ENCODE measurements at places on chromosomes 2 and 18.

DNA sequence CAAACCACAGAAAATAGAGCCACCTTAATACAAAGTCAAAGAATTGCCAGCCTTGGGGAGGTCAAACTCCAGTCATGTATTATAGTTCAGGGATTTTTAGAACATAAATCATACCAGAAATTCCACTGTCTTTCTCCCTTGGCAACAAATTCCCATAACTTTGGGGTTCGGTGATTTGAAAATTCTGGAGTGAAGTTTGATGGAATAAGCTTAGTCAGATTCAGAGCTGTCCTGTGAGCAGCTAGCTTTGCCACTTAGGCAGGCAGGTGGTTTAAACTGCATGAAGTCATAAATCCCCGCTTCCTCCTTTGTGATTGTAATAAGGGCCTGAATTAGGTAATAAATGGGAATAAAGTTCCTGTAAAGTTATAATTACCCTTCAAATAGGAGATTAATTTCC is 457.0 kb upstream of the HNMT start:
- DNase-seq = peak; percentile 2

GRCh38 chr2:110772383-110772755 is 40.0 kb downstream of the ACOXL start:
- DNase-seq = no peak

DNA sequence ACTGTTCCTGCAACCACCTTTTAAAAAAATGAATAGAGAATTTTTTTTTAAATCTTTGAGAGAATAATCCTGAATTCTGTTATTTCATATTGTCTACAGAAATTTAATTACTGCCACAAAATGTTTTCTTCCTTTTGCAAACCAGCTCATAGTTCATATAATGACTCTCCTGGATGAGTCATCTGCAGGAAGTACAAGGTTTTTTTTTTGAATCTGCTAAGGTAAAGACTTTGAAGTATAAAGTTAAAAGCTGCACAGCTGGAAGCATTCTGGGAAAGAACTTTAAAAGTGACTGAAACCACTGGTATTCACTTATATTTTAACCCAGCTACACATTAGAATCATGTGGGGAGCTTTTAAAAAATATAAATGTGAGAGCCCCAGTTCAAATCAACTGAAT is 25.4 kb downstream of the SESTD1 start:
- peak; percentile 51 for DNase-seq

DNA sequence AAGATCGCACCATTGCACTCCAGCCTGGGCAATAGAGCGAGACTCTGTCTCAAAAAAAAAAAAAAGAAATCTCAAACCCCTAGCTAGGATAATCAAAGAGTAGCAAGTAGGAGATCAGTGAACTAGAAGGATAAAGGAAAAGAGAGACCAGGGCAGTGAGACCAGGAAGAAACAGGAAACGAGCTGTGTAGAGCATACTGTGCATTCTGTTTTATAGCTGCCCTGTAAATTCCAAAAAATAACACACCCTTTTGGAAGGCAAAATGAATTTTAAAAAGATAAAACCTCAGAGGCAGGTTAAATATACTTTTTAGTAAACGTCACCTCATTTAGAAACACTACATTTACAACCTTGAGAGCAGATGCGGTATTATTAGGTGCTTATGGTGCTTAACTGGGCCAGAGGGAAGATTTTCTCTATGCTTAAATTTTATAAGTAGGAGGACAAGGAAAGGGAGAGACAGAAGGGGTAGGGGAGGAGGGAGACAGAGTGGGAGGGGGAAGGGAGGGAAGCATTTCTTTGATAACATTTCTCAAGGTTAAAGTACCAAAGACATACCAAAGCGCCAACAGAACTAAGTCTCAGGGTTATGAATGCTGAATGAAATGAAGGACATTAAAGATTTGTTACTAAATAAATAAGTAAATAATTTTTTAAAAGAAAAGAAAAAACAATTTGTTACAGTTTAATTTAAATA is 30.1 kb downstream of the FEZ2 start:
- DNase-seq = peak; percentile 75

DNA sequence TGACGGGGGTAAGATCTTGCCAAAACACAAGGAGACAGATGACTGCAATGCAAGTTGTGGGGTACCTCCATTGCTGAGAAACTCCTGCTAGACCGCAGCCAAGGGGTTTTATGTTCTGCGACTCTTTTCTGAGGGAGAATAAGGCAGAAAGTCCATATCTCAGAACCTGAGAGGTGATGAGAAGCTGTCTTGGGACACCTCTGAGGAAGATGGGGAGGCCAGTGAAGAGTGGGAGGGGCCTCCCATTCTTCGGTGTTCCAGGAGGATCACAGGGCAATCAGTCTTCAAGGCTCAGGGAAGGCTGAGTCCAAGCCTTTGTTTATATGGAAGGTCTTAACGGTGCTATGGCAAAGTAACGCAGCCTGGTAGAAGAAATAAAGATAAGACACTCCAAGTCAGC is 18.0 kb downstream of the CYP27A1 start:
- no peak for DNase-seq

GRCh38 chr2:157871415-157871814 is 4.7 kb downstream of the ACVR1 start:
- no peak for DNase-seq

- no peak for DNase-seq
Observed at GRCh38 chr2:190748966-190749365, 100.1 kb downstream of the NAB1 start.

- peak; percentile 82 for DNase-seq
Observed at GRCh38 chr18:31206787-31207381, 44.2 kb upstream of the DSC1 start.

DNA sequence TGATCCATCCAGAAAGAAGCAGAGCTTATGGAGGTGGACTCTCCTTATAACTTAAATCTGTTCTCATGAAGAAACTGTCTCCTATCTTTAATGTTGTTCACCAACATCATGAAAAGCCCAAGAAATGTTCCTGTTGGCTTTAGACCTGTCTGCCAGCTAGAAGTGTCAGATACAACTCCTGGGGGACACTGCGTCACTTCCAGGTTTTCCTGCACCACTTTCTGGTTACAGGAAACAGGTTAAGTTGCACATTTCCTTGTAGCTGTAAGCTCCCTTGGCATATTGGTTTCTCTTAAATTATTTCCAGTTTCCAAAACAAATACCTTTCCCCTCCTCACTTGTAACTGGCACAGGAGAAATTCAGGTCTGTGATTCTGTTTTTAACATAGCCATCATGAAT is 2.9 kb downstream of the CEP68 start:
- DNase-seq = no peak

DNA sequence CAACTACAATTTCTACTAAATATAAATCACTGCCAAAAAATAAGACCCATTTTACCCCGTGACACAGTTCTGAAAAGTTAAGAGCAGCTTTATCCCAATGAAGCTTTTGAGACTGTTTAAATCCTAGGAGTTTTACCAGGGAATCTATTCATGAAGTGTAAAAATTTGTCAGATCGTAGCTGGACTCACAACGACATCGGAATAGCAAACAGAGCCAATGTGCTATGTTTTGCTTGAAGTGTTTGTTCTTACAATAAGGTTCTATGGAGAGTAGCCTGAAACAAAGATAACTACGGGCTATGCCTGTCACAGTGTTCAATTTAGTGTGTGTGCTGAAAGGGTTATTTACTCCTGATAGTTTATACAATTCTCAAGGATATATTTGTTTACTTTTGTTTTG is 78.5 kb upstream of the L3MBTL4 start:
- DNase-seq = no peak

GRCh38 chr2:10891390-10891789 is 20.3 kb upstream of the KCNF1 start:
- DNase-seq = no peak

DNA sequence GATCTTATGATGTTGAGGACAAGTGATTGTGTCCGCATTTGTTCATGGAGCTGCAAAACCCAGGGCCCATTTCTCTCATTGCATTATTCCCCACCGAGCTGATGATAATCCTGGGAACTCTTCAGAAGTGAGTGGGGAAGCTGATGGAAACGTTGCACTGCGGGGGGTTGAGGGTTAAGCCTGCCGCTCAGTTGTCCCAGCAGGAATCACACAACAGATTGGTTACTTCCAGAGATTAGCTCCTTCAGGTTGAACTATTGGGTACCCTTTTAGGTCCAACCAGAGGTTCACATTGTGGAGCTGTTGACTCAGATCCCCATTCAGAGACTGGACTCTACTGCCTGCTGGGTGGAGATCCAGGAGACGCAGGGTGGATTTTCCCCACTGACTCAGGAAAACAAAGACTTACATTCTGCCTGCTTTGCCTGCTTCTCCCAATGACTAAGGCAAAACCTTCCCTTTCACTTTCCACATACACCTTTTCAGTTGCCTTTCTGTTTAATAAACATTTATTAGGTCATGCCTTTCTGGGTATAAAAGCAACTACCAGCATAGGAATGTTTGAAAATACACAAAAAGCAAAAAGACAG is 286.4 kb downstream of the TXNL1 start:
- DNase-seq = no peak

DNA sequence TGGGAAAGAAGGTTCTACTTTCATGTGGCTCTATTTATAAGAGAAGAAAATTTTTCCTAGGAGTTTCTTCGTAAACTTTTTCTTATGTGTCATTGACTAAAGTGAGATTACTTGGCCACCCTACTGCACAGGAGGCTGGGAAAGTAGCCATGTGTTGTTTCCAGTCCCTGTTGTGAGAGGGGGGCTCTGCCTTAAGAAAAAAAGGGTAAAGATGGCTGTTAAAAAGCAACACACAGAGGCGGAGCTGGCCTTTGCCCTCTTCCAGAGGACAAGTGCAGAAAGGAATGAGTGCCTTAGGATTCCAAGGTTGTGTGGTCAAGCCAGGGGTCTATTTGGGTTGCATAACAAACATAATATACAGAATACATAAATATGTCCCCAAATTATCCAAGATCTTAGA is 230.0 kb upstream of the CXCR4 start:
- no peak for DNase-seq

DNA sequence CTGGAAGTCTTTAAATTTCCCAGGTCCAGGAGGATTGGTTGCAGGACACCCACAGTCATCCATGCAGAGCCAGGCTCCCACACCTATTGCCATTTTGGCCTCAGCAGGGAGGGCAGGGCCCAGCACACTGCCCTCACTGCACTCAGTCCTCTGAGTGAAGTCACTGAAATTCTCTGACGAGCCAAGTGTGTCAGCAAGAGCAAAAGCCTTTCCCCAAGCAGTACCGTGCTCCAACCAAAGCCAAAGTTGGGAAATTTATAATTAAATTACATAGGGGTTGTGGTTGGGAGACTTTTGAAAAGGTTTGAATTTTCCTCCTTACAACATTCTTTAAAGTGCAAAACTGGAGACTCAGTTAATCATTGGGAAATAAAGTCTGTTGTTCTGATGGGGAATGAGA is 98.5 kb upstream of the CD226 start:
- DNase-seq = no peak

DNA sequence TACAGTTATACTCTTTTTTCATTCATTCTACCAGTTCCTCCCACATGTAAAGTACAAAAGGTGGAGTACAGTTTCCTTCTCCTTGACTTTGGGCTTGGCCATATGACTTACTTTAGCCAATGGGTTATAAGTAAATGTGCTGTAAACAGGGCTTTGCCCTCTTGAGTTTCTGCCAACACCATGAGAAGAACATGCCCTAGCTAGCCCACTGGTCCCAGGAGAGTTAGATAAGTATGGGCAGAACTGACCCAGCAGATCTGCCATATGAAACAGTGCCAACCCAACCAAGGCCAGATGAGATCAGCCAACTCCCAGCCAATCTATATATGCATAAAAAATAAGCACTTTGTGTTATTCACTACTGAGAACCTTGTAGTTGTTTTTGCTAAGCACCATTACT is 25.5 kb downstream of the ZC3H8 start:
- no peak for DNase-seq

GRCh38 chr2:217919204-217919603 is 83.6 kb downstream of the TNS1 start:
- no peak for DNase-seq

GRCh38 chr2:157593411-157593810 is 35.3 kb downstream of the ACVR1C start:
- DNase-seq = no peak

- DNase-seq = no peak
Observed at GRCh38 chr2:189213250-189213649, 33.7 kb upstream of the COL5A2 start.

DNA sequence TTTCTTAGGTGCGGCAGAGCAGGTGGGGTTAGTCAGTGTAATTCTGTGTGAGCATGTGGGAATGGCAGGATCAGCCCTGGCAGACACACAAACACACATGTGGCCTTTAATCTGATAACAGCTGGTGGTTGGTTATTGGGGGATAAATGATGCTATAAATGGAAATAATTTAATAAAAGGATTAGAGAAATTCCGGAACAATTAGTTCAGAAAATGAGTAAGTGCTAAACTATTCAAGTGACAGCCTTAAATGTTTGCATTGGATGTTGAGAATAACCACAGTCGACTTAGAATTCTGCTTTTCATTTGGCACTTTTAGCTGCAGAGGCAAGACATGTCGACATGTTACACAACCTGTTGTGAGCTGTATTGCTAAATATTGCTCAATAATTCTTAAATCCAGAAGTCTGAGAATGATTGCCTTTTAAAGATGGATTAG is 7.2 kb downstream of the SMYD1 start:
- peak; percentile 60 for DNase-seq

- no peak for DNase-seq
Observed at GRCh38 chr18:70371908-70372307, 83.1 kb downstream of the SOCS6 start.

DNA sequence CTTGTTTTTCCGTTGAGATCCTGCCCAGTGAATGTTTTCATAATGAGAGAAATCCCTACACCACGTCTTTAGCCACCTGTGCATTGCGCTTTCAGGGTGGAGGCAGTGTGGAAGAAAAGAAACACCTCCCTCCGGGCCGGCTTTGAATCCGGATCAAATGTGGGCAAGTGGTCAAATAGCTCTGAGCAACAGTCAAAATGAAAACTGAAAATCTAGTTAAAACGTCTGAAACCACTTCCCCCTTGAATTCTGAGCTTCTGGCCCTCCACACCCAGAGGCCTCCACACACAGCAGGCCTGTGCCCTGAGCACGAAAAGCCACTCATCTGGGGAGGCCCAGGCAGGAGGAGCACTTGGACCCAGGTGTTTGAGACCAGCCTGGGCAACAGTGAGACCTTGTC is 263.6 kb upstream of the SALL3 start:
- DNase-seq = no peak

DNA sequence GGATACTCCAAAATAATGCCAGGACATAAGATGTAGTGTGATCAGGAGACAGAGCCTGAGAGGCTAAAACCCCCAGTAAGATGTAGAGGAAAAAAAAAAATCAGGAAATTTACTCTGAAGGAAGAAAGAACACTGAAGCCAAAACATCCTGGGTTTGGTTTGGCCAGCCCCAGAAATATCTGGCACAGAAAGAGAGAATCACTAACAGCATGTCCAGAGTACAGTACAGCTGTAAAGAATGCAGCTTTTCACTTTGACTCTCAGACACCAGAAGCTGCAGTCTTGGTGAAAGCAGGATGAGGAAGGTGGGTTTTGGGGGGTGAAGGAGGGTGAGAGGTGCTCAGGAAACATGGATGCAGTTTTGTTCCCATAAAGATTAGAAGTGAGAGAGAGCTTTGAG is 1577.7 kb upstream of the ACVR2A start:
- no peak for DNase-seq

DNA sequence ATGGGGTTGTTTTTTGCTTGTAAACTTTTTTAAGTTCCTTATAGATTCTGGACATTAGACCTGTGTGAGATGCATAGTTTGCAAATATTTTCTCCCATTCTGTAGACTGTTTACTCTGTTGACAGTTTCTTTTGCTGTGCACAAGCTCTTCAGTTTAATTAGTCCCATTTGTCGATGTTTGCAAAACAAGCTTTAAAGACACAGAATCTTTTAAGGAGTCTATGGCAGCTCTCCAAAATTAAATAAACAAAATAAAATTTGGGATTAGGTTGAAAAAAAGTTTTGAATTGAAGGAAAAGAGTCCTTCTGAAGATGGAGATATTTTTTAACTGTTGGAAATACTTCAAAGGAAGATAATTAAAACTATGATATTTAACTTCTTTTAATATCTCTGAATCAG is 88.8 kb downstream of the MAP3K20 start:
- no peak for DNase-seq
